Germinal center (tissue), 1 donor: ENCODE measurements at places on chromosomes 4 and X.

GRCh38 chr4:79334341-79334740, 8.5 kb upstream of the NAA11 start:
- DNase-seq = no peak

GRCh38 chr4:119748853-119749252, 120.2 kb upstream of the PDE5A start:
- no peak for DNase-seq

DNA sequence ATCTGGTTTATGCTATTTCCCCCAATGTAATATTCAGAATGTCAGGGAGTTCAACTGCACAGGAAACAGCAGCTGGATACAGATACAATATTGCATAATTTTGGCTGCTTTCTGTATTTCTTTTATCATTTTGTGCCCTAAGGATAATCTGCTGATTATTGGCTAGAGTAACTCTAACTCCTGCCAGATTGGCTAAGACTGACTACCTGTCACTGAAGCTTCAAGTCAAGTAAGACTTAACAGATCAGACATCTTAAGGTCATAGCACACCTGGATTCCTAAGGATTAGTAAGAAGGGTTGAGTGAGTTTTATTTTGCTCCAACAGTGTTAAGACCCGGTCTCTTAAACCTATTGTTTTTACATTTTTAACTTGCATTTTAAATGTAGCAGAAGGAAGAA, 136.8 kb downstream of the KLF8 start:
- no peak for DNase-seq

DNA sequence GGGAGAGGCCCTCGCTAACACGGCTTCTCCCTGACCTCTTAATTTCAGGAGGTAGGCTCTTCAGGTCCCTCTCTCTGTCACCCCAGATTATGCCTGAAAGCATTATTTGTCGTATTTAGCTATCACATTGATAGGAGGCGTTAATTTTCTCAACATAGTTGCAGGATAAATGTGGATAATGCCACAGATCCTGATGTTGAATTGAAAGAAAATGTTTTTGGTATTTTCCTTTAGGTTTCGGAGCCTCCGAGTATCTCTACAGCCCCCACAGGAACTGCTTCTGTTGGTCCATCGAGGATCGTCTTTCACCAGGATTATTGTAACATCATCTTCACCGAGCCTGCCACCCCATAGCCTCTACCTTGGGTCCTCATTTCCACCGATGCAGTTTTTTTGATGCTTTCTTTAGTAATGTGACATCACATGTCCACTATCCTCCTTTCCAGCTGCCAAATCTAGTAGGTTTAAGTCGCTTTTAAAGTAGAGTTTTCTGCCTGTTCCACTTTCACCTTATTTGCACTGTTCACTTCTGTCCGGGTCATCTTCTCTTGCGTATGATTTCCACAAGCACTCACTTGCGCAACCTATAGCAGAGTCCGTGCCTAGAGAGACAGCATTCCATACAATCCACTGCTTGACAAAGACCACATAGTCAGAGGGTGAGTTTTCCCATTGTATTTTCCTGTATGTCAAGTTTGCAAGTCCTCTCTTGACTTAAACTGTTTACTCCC, 665 bp downstream of the TIGD2 start:
- no peak for DNase-seq

DNA sequence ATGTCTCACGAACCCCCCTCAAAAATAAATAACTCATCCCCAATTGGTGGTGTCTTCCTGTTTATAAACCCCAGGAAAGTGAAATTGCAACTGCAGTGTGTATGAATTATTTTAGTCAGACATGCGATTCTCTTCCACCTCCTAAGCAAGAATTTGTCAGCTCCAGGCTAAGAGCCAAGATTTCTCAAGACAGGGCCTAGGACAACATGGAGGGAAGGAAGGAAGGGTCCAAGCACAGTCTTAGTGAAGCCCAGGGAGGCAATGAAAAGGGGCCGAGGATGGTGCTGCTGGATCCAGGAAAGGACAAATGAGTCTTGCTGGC, 20.0 kb downstream of the SH3KBP1 start:
- DNase-seq = no peak

DNA sequence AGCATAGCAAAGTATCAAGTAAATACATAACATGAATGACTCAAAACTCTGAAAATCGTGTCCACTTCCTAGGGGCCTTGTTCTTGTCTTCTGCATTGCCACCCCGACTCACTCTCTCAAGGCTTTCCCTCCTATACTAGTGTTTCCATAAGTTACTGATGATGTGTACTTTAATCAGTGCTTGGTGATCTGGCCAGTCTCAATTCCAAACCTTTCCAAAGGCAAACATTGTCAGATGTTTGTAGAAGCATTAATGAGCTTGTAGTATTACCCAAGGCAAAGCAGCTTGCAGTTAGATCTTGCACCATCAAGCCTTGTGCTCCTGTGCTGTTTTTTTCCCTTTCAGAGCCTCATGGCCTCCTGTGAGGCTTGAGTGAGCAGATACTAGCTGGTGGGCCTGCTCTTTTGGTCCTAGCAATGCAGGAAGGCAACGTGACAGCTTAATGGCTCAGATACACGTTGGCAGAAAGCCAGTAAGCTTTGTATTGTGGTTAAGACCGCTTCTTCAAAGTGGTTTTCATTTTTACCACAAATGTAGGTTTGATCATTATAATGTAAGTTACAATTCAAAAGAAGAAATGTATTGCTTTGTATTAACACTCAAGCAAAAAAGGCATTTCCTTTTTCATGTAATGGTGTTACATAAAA, 51.8 kb downstream of the RBPJ start:
- no peak for DNase-seq

DNA sequence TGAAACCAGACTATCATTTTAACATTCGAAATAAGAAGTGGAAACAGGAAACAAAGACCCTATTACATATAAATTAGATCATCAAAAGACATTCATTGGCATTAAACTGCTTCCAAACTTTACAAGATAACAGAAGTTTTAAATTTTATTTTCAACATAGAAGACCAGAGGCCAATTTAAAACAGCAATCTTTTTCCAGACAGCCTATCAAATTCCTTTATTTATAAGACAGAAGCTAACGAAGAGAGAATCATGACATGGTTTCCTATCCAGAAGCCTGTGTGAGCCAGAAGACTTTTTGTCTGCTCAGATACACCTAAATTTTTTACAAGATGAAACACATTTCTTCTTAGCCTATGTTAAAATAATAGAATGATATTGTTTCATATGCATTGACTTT, 291.9 kb downstream of the PPP3CA start:
- no peak for DNase-seq

DNA sequence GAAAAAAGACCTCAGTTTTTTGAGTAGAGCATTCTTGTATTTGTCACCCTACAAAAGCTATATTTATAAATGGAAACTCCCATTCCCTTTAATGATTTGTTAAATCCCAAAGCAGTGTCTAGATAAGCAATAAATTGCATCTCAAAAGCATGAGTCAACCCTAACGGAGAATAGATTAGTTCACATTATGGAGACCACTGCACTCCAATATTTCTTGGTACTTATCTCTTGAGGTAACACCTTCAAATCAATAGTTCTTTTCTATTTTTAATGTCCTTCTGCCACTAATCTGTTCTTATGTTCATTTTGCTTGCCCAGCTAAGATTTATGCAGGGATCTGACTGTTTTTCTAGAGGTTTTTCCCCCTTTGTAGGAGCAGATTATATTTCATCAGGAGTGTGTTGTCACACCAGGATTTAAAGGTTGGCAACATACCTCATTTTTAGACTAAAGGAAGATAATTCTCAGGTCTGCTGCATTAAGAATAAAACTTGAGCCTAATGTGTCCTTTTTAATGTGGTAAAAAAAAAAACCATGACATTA, 91.4 kb upstream of the ADGRG2 start:
- no peak for DNase-seq

DNA sequence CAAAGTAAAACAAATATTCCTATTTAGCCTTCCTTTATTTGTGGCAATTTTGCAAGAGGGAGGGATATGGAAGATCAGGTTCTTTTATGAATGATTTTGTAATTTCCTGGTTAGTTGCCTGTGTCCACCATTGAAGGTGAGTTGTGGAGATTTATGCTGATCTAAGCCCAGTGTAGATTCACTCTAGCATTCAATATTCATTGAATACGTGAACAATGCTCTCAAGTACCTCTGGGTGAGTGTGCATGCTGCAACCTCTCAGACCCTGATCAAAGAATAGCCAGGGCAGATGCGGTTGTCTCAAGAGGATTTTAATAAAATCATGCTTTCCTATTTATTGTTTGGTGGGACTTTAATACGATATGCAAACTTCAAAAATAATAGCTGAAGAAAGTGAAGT, 628.4 kb downstream of the SPRY1 start:
- DNase-seq = no peak

- DNase-seq = no peak
Measured at GRCh38 chrX:53073115-53073586, 9.0 kb upstream of the TSPYL2 start.

DNA sequence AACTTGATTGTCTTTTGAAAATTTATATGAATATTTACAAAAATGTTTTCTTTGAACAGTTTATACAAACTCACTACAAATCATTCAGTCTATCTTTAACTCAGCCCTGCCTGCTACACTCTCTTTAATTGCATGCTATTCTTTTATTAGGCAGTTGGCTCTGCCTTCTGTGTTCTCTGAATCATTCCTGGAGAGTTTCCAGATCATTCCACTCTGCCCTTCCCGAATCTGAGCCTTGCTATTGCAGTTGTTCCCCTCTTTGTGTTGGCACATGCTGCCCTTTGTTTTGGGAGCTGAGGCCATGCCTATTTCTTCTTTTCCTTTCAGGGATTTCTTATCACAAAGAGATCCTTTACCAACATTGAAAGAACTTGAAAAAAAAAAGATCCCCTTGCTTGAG, 8.7 kb upstream of the TECRL start:
- no peak for DNase-seq

GRCh38 chrX:13719192-13719856, 15.1 kb downstream of the TRAPPC2 start:
- no peak for DNase-seq

DNA sequence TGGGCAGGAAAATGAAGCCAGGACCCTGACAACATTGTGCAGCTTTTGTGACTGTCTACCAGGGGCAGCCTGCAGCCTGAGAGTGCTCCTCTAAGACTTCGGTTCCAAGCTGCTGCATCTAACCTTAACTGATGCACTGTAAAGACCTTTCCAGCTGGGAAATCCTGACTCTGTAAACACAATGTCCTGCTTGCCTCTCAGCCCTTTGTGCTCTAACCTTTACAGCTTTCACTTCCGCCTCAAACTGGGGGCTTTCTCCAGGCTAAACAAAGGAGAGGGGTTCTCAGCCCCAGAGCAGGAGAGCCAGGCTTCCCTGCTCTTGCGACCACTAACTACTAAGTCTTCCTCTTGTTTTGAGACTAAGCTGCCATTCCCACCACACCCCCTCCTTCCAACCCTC, 19.3 kb upstream of the RASL11B start:
- DNase-seq = no peak

DNA sequence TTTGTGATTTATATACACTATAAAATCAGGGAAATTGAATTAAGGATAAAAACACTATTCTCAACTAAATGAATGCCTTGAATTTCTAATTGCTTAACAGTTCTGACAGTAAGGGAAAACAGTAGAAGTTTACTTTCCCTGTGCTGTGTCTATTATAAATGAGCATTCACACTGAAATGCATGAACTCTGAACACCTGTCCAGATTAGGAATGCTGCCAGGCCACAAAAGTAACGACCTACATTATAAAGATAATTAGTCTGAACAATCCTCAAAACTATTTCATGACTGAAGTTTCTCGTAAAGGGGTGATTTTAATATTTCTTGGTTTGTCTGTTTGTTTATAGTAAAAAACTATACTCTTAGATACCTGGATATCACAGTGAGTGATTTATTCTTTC, 2.0 kb downstream of the NDST3 start:
- no peak for DNase-seq

- DNase-seq = no peak
Measured at GRCh38 chr4:129113919-129114318, 18.0 kb downstream of the C4orf33 start.

GRCh38 chrX:132810964-132811712, 147.3 kb downstream of the HS6ST2 start:
- no peak for DNase-seq

DNA sequence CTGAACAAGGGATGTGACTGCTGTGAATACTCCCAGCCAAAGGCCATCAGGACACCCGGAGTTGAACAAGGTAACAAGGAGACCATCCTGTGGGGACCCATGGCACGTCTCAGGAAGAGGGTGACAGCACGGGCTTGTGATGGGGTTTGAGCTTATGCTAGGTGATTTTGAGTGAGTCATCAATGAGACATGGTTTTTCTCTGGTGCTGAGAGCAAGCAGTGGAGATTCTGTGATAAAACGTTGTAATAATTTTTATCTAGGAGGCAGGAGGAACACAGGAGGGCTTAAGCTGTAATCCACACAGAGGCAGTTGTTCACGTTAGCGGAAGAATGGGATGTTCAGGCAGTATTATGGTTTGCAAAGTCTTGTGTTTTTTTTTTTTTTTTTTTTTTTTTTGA, 36.0 kb downstream of the TRIML1 start:
- DNase-seq = no peak

DNA sequence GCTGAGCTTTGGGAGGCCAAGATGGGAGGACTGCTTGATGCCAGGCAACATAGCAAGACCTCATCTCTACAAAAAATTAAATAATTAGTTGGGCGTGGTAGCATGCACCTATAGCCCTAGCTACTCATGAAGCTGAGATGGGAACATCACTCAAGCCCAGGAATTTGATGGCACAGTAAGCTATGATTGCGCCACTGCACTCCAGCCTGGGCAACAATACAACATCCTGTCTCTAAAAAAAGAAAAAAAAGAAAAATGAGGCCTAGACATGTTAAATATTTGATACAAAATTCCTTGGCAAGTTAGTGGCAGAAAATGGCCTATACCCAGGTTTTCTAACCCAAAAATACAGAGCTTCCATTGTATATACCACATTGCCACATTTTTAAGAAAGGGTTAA, 88.1 kb upstream of the MAB21L2 start:
- no peak for DNase-seq

DNA sequence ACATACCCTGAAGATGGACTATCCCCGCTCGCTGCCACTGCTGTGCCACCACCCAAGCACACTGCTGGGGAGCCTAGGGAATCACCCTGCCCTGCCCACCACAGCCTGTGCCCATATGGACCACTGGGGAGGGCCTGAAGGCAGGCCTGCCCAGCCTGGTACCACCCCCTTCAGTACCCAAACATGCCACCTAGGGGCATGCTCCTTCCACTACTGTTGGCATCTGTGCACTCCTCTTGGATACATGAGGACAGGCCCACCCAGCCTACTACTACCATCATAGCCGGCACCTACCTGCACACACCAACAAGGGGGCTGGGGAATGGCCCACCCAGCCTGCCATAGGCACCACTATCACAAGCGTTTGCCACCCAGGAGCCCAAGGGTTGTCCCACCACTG, 30.1 kb upstream of the PRDX4 start:
- no peak for DNase-seq

GRCh38 chr4:122602277-122603142, 18.4 kb downstream of the IL21 start:
- no peak for DNase-seq

GRCh38 chrX:33032700-33033099, 178.6 kb downstream of the DMD start:
- DNase-seq = no peak

DNA sequence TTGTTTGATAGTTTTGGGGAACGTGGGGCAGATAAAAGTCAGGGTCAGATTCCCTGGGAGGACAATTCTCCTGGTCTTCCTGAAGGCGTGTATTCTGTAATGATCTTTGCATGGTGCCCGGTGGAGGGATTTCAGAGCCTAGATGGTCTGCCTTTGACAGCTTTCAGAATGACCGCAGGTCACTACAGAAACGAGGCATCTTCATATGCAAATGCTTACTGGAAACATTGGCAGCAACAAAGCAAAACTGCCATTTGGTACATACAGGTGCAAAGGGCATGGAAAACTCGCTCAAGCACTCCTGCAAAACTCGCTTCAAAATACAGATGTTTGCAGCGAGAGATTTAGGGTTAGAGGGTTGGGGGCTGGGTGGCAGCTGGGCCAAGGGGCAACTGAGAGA, 8.8 kb downstream of the C4orf50 start:
- DNase-seq = no peak
